ENCODE measurements at places on chromosomes 1 and 21.
A peak's percentile ranks its signal among the peaks of the same experiment; 100 is the strongest.

DNA sequence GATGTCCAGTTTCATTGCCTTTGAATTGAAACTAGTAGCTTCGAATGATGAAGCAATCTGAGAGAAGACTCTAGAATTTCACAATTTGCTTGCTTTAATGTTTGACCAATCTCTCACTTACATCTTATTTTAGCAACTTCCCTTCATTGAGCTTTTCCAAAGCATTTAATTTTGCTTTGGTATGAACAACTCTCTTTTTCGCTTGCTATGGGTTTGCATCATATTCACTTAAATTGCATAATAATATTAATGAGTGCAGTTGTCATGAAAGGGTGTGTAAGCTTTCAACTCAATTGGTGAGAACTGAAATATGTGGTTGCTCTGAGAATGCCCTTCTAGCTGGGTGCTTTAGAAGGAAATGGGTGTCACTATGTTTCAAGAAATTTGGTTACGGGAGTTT, 309.2 kb downstream of the HLX start:
- no peak for DNase-seq

DNA sequence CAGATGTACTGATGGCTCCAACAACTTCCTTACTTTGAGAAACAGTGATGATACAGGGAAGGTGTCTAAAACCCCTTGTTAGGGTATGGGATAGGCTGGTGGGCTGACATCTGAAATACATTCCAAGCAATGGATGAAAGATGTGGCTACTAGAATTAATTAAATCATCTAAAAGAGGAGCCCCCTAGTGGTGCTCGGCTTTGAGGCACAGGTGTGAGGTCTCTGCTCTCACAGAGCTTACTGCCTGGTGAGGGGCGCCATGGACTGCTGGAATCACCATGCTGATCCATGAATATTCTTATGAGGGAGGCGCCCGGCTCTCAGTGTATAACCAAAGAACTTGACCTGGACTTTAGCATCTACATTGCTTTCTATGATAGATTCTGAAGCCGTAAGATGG, 48.5 kb downstream of the GNG4 start:
- no peak for DNase-seq

GRCh38 chr1:30730346-30731108, 7.1 kb upstream of the MATN1 start:
- no peak for DNase-seq

DNA sequence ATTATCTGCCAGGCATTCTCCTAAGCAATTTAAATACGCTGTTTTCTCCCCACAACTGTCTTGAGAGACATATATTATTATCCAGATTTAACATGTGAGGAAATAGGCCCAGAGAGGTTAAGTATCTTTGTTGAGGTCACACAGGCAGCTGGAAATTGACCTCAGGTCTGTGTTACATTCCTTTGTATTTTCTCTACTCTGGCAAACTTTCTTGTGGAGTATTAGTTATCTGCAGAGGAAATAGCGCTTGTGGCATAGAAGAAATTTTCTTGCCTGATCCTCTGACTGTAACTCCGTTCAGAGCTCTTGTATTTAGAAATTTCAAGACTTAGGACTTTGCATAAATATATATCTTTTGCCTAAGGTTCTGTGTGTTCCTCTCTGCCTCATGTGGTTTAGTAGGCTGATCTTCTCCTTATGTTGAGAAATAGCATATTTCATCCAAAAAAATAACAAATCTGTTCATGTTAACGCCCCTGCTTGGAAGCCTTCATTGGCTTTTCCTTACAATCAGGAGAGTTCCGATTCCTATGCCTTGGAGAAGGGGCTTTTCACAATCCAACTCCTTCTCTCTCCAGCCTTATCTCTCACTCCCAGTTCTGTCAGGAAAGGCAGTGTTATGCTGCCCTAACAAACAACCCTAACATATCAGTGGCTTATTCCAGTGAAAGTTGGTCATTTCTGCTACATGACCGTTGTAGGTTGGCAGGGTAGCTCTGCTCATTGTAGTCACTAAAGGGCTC, 2.5 kb upstream of the JUN start:
- no peak for DNase-seq

- no peak for DNase-seq
These were observed 2.1 kb downstream of the LHX8 start for GRCh38 chr1:75136195-75136815.

DNA sequence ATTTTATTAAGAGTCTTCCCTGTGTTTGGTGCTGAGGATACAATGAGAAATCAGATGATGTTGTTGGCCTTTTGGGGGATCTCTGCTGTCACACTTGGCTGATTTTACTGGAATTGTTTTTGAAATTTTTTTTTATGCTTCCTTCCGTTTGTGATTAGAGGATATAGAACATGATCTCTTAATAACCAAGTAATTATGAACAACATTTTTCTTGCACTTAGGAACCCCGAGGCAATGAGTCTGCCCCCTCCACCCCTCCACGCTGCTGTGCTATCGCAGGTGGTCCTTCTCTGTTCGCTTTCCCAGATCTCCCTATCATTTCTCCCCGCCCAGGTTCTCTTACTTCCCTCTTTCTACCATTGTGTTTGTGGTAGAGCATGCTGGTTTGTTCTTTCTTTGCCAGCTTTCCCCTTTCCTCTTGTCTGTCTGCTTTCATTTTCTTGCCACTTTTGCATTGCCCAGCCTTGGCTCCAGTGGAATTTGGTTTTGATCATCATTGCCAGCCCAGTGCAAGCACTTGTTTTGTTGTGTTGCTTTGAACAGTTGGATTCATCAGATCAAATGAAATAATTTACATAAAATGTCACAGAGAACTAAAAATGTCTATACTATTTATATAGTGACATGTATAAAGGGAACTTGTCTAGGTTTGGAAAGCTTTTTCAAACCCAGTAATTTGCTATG, 73.1 kb upstream of the SCCPDH start:
- DNase-seq = no peak

DNA sequence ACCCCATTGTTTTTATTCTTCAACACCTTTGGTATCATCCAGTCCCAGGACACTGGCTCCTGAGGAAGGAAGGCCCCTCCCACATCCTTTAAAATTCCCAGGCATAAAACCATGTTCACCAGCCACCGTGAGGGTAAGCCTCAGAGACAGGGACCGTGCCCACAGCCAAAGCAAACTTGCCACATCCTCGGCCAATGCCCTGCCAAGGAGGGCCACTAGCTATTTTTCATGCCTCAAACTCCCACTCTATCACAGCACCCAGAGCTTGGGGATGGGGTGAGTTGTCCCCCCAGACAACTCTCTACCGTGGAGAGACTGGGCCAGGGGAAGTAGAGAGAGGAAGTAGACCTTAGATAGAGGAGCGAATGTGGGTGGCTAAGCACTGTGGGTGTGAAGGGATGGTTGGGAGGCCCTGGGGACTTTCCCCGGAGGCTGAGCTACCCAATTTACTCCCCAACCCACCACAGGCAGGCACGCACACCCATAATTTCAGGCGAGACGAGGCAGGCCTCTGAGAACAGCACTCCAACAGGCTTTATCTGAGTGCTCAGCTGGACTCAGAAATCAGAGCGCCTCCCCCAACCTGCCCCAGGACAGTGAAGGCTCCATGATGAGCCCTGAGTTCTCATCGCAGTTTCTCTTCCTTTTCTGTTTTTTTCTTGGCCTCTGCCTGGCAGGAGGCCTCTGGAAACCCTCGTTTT, 15.9 kb upstream of the BTG2 start:
- peak; percentile 85 for DNase-seq

GRCh38 chr1:212640223-212640878, 31.8 kb downstream of the ATF3 start:
- no peak for DNase-seq

- no peak for DNase-seq
These were observed 60.0 kb upstream of the LAPTM5 start for GRCh38 chr1:30817548-30817947.

DNA sequence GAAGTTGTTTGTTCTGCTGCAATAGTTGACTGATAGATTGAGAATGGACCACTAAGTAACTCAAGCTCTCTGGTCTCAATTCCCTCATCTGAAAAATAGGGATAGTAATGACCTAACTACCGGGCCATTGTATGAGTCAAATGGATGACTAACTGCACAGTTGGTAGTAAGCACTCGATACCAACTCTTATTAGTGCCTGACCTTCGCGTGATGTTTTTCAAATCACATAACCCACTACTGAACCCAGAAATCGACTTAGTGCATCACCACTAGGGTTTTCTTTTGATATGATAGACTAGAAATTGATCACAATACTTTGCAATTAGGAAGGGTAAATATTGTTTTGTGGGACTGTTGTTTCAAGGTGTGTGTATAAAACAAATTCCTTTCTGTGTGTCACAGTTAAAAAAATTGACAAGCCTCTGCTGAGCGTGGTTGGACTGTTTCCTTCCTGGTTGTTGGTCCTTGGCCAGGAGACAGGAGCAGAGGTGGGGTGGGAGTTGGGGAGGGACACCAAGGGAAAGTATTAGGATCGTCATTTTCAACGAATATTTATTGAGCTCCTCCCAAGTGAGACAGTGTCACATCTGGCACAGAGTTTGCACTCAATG, 54.0 kb upstream of the LRP8 start:
- no peak for DNase-seq

DNA sequence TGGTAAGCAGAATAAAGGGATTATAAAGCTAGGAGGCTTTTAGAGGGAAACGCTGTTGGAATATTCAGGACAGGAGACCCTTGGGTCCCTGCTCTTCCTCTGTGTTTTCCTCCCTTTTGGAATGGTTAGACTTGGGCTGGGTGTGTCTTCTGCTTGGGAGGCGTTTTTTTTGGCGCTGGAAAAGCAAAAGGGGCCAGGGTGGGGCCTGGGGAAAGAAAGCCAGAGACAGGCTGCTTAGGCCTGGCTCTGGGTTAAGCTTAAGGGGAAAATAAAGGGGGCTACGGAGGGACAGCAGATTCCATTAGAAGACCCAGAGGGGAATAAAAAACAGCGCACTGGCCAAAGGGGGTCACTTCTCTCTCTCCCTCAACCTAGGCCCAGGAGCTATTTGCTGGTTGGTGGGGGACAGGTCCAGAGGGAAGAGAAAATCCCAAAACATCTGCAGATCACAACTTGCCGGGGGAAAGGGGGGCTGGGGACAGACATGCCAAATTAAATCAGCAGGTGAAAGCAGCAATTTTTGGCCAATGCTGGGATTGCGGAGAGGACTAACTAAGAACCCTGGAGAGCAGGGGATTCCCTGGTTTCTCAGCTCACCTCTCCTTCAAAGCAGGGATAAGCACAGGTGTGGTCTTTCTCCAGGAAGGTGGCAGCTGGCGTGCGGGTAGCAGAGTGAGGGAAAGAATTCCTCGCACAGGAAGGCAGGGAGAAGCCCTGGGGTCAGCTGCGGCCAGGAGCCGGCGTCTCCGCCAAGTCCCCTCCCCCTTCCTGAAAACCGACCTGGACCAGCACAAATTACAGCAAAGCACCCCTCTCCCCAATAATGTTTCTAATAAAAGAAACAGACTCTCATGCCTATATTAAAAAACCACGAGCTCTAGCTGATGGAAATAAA, 82.2 kb upstream of the AK4 start:
- DNase-seq = no peak

GRCh38 chr1:97816927-97817326, 103.9 kb downstream of the DPYD start:
- DNase-seq = no peak
